ENCODE measurements at places on chromosomes 6 and 20.
A peak's percentile ranks its signal among the peaks of the same experiment; 100 is the strongest.

GRCh38 chr20:54058420-54059139, 11.8 kb downstream of the BCAS1 start:
- no peak for DNase-seq

- no peak for DNase-seq
Measured at GRCh38 chr20:20299904-20300303, 68.0 kb upstream of the INSM1 start.

DNA sequence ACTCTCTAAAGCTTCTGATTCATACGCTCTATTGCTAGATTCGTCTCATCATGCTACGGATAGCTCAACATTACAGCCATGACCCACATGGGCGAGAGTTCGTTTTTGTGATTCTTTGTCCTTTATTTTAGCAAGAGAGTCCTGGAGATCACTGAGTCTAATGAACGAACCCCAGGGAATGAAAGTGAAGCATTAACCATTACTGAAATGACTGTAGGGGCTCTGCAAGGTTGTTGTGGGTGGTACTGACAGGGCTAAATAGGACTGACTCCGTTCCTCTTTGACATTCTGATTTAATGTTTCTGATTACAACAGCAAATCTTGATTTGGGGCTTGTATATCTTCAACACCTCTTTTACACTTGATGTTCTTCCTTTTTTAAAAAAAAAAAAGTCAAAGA, 13.7 kb upstream of the RTF2 start:
- peak; percentile 26 for DNase-seq

DNA sequence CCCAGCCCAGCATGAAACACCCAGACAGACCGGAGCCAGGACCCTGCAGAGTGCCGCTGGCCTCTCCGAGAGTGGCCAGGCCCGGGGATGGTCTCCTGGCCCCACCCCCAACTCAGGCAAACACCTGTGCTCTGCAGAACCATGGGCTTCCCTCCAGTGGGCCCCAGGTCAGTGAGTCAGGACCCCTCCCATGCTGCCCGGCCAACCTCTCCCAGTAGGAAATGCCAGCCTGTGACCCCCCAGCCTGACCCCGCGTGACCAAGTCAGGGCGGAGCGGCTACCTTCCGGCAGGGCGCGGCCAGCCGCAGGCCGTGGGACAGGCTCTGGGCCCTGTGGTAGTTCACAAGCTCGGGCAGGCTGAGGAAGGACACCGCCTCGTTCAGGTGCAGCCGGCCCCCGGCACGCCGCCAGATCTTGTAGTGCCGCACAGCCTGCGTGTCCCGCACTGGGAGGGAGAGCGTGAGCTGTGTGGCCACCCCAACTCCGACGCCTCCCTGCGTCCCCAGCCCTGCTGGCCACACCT, 3.2 kb downstream of the PTK6 start:
- DNase-seq, result peak; percentile 4

- DNase-seq, result no peak
Measured at GRCh38 chr6:112842330-112842685, 495.2 kb downstream of the RFPL4B start.

DNA sequence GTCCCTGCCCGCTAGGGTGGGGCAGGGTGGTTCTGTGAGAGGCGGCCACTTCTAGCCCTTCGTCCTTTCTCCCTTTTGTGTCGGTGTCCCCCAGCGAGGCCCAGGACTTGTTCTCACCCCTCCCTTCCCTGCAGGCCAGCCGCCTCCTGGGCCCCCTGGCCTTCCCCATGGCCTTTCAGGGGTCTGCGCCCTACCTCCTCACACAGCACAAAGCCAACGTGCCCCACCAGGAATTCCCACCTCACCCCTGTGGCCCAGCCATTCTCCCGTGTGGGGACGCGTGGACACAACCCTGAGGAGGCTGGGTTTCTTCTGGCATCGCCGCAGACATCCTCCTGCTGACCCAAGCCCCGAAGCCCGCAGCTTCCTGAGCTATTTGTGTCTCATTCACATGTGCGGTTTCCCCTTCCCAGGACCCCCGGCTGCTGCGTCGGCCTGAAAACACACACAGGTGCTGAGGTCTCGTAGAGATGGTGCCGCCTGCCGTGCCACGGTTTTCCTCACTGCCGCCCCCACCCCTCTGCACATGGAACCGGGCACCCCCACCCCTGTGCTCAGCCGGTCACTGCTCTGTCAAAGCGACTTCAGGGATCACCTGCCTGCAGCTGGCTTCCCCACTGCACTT, 375.8 kb downstream of the CDH4 start:
- DNase-seq, result no peak

DNA sequence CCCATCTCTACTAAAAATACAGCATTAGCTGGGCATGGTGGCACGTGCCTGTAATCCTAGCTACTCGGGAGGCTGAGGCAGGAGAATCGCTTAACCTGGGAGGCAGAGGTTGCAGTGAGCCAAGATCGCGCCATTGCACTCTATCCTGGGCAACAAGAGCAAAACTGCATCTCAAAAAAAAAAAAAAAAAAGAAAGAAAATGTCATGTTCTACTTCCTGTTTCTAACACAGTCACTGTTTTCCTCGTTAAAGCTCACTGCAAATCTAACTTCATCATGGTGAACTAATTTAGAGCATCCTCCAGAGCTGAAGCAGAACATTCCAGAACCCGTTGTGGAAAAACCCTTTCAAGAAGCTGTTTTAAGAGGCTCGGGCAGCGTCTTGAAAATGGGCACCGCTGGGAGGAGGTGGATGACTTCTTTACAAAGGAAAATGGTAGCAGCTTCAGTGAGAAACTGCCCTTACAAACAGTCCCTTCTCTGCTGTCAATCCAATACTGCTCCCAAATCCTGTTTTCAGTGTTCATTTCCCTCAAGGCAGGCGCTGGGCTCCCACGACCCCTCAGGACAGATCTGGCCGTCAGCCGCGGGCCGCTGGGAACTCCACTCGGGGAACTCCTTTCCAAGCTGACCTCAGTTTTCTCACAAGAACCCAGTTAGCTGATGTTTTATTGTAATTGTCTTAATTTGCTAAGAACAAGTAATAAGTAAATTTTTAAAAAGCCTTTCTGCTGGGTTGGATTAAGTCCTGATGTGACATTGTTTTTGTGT, 12.5 kb downstream of the CTSZ start:
- no peak for DNase-seq

DNA sequence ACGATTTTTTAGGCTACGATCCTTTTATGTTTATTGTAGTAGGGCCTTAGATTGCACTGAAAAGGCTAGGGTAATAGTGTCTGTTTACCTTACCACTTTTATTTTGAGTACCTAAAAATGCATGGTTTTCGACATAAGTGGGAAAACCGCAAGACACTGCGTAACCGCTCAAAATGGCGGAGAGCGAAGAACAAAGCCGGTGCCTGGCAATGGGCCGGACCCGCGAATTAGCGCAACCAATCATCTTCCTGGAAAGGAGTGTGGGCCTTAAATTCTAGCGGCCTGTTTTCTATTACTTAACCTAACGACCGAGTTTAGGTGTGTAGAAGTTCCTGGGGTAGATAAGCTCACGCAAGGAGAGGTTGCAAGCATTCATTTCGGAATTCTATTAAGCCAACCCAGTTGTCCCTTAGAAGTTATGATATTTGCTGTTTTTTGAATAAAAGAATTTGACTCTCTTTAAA, 118.0 kb downstream of the HFE start:
- DNase-seq, result peak; percentile 94

- no peak for DNase-seq
Measured at GRCh38 chr20:644692-645317, 8.2 kb downstream of the SRXN1 start.

DNA sequence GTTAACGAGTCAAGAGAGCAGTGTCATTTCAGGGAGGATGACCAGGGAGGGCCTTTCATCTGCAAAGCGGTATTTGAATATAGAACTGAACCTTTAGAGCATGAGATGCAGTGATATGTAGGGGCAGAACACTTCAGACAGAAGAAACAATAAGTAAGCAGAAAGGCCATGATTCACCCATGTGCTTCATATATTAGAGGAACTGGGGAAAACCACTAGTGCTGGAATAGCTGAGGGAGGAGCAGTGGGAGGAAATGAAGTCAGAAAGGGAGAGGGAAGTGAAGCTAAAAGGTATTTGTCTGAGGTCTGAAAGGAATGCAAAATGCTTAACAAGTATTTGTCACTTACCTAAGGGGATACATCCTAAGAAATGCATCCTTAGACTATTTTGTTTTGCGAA, 391.2 kb downstream of the ADGRB3 start:
- DNase-seq, result no peak

DNA sequence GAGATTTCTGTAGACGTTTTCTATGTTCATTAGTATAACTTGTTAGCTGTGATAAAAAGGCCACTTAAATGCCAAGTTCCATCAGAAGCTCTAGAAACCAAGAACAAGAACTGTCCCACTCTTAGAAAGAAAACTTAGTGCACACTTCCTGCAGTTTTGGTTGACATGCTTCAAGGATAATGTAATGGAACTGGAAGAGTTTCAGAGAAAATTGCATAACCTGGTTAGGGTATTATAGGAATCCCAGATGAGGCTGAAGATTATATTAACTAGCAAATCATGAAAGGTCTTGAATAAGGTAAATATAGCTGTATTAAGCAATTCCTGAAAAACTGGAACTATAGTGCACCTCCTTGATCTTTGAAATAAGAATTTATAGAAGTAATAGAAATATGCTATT, 1.8 kb upstream of the PHACTR2 start:
- DNase-seq, result no peak

- DNase-seq, result no peak
Measured at GRCh38 chr6:156974830-156975261, 197.7 kb downstream of the ARID1B start.

Data from activated naive CD4-positive, alpha-beta T cell treated with anti-CD3 and anti-CD28 coated beads for 36 hours (primary cell).